ENCODE measurements at places on chromosomes 1 and 21. TPM values are rescaled to one million over a fixed set of nuclear protein-coding genes. Genes with fewer than 3 reads are reported as not detected.

Gene CCDC27
- not detected for total RNA-seq

Gene MANEAL
- 15.3 TPM for total RNA-seq

Gene ZSWIM5
- total RNA-seq, result 23.0 TPM

Gene OPTC
- 40.7 TPM for total RNA-seq

Gene CLDN19
- total RNA-seq, result 8.6 TPM

Gene CNTN2
- 9.5 TPM for total RNA-seq

Gene TDRD5
- total RNA-seq, result 0.99 TPM

Gene ZNF593OS
- 41.3 TPM for total RNA-seq

Gene RHBDL2
- total RNA-seq, result 0.49 TPM

Gene MPL
- 0.93 TPM for total RNA-seq

Gene MFAP2
- total RNA-seq, result 52.1 TPM

Gene HNRNPCL1
- not detected for total RNA-seq

Gene NR1I3
- not detected for total RNA-seq

Gene OXCT2
- total RNA-seq, result 0.66 TPM

Gene KCNE1
- 0.33 TPM for total RNA-seq

Gene ADAMTSL4
- 53.7 TPM for total RNA-seq

Gene PGLYRP4
- total RNA-seq, result 0.27 TPM

Gene GTF2B
- total RNA-seq, result 56.8 TPM

Gene SLC35F3
- total RNA-seq, result 6.5 TPM

Gene VAV3
- total RNA-seq, result 22.1 TPM

Gene CORT
- total RNA-seq, result 0.33 TPM

Gene LCE2A
- total RNA-seq, result not detected

Gene PODN
- total RNA-seq, result 17.1 TPM

Gene TMOD4
- not detected for total RNA-seq

Gene BMP8B
- 6.8 TPM for total RNA-seq

Gene EDARADD
- 2.9 TPM for total RNA-seq

Gene PLEKHN1
- total RNA-seq, result 0.88 TPM

Gene COL8A2
- 65.4 TPM for total RNA-seq

Gene UBL4B
- 1.3 TPM for total RNA-seq

Gene MYBPH
- total RNA-seq, result 4.5 TPM

Gene CASQ2
- 65.9 TPM for total RNA-seq

Gene AIRE
- 0.27 TPM for total RNA-seq

Gene IGSF3
- total RNA-seq, result 50.4 TPM

Gene ZNF695
- total RNA-seq, result 3.1 TPM

Gene SLC44A5
- total RNA-seq, result 19.1 TPM

Gene LRRC3
- total RNA-seq, result 3.4 TPM

Gene BRINP3
- total RNA-seq, result 10.9 TPM
